ENCODE measurements at places on chromosomes 1 and 21.

DNA sequence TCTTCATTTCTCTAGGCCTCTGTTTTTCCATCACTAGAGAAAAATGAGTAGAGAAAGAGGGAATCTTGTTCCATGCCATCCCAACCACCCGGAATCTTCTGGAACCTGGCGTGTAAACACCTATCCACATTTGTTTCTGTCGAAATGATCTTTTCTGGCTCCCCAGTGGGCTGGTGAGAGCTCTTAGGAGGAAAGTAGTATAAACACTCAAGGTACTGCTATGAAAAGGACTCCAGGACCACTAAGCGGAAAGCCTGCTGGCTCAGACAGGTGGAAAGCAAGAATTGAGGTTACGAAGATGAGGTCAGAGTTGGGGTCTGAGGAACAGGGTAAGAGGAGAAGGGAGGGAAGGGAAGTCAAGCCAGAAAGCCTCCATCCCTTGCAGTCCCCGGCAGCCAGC is 90.8 kb downstream of the PLXNA2 start:
- no peak for DNase-seq

- DNase-seq, result no peak
Observed at GRCh38 chr1:165069829-165070228, 286.7 kb downstream of the LMX1A start.

- no peak for DNase-seq
Observed at GRCh38 chr1:121443001-121443540, 258.3 kb downstream of the SRGAP2C start.

DNA sequence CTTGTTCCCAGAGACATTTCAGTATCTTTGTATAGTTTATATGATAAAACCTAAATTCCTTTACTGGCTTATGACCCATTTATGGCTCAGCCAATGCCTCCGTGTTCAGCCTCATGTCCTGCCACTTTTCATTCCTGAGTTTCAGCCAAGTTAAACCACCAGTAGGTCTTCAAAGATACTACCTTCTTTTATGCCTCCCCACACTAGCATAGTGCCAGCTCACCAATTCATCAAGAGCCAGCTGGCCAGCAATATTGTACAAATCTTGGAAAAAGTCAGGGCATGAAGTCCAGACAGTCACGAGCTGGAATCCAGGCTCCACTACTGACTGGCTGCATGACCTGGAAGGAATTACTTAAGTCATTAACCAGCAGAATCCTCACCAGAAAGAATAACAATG is 446.0 kb downstream of the GPATCH2 start:
- DNase-seq, result no peak

GRCh38 chr1:112264010-112264409 is 132.0 kb upstream of the CTTNBP2NL start:
- DNase-seq, result no peak

GRCh38 chr21:28961927-28962326 is 30.8 kb downstream of the LTN1 start:
- DNase-seq, result no peak

DNA sequence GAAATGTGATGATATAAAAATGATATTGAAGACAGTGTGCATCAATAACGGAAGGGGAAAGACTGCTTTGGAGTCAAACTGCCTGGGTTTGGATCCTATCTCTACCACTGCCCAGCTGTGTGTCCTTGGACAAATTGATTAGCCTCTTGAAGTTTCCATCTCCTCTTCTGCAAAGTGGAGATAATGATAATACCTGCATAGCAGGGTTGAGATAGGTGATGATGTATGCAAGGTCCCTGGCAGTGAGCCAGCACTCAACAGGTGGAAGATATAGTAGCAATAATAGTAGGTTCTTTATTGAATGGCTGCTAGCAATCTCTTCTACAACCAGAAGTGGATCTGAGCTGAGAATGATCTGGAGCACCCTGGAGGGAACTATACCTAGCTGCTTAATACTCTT is 166.7 kb downstream of the MIS18A start:
- DNase-seq, result no peak

- DNase-seq, result no peak
Observed at GRCh38 chr1:23366146-23366545, 3.5 kb downstream of the ZNF436 start.
